ENCODE measurements at places on chromosomes 5 and 9.
A peak's percentile ranks its signal among the peaks of the same experiment; 100 is the strongest.

DNA sequence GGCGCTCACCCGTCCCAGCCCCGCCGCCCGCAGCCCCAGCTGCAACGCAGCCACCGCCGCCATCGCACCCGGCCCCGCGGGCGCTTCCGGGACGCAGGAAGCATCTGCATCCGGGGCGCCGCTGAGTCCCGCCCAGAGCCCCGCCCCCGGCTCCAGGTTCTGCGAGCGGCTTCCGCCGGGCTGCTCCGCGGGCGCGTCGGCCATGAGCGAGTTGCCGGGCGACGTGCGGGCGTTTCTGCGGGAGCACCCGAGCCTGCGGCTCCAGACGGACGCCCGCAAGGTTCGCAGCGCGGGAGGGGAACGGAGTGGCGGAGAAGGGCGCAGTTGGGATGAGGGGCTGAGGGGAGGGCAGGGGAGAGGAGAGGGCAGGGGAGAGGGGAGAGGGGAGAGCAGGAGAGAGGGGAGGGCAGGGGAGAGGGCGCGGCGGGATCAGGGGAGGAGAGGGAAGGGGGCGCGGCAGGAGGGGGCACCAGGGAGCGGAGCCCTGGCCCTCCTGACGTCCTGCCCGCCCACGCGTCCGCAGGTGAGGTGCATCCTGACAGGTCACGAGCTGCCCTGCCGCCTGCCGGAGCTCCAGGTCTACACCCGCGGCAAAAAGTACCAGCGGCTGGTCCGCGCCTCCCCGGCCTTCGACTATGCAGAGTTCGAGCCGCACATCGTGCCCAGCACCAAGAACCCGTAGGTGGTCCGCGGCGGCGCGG is at the start of the genes SURF1 and SURF2:
SURF1 (minus strand) TSS at position 97 of the 701 bp plus-strand sequence; CDS start at position 63, 34 bp downstream.
SURF2 (plus strand) TSS at position 160 of the 701 bp plus-strand sequence; CDS start at position 203, 43 bp downstream.
- DNase-seq = peak; percentile 66

DNA sequence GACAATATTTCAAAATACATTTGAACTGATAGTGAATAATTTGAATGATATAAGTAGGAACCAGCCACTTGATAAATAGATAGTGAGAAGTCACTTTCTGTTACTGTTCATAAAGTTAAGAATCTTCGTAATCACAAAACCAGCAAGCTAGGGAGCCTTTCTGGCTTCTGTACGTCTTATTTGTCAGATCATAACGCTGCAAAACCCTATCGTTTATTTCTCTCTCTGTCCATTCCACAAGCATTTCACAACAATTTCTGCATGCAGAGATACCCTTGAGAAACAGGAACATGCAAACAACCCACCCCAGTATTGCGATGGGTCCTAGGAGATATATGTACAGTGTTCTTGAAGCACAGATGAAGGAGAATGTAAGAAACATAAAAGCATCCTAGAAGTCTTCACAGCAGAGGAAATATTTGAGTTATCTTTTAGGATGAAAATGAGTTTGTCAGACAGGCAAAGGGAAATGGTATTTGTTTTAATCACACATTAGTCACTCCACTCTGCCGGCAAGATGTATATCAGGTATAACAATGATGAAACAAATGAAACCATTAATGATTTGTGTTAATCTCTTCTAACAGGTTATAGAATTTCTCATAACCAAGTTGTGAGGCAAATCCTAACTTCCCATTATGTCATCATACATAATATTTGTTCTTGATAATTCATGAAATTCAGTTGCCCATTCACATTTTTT is 668.7 kb upstream of the FTMT start:
- no peak for DNase-seq

GRCh38 chr5:73303148-73304079 is 130.4 kb downstream of the TMEM174 start:
- DNase-seq = no peak

DNA sequence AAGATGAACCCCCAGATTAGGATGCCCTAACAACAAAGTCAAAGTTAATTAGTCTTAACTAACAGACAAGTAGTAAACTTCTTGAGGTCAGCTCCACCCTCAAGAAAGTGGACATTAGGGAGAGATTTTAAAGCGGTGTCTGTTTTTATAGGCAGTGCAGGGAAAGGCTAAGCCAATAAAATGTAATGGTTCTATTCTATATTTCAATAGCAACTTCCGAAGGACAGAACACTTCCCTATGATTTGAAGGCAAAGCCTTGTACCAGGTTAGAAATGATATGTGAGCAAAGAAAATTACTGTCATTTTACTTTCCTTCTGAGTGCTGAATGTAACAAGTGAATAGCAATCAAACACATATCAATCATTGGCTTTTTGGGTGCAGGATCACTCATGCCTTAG is 455.2 kb downstream of the ISL1 start:
- no peak for DNase-seq
